A549 (cell line): ENCODE measurements at places on chromosomes 16 and 17. TPM values are rescaled to one million over a fixed set of nuclear protein-coding genes. Genes with fewer than 3 reads are reported as not detected.

DNA sequence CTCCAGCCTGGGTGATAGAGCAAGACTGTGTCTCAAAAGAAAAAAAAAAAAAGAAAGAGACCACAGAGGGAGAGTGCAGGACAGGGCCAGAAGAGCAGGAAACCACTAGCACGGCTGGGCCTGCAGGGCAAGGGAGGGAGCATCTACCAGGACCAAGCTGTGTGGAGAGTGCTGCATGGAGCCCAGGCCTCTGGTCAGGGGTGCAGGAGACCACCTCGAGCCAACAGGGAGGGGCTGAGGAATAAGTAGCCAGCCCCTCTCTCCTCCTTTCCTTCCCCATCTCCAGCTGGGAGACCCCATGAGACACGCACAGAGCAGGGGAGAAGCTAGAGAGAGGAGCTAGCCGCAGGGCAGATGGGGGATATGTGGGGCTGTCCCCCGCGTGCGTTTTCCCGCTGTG is 67.0 kb upstream of the DNAH17 start:
- DNase-seq = no peak

Gene TBX2
- polyA plus RNA-seq = 2.0 to 2.3 TPM (median 2.2 TPM) in 3 replicates

GRCh38 chr17:12566291-12566690 is 99.4 kb upstream of the MYOCD start:
- DNase-seq = no peak

Gene PRRT2
- 0.34 to 0.55 TPM (median 0.44 TPM) in 3 replicates for polyA plus RNA-seq

Gene KRTAP9-3
- polyA plus RNA-seq = not detected in 3 replicates

DNA sequence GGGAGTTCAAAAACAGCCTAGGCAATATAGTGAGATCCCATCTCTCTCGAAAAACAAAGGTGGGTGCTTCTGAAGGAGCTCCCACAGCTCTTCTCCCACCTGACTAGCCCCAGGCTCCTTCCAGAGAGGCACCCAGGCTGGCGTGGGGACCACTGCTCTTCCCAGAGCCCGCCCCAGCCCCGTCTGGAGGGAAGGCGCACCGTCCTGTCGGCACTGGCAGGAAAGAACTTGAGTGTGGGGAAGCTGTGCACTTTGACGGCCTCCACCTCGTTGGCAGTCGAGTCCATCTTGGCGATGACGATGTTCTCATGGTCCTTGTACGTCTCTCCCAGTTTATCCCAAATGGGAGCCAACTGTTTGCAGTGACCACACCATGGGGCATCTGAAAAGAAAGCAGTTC is 10.5 kb upstream of the PPP1R27 start:
- no peak for DNase-seq

DNA sequence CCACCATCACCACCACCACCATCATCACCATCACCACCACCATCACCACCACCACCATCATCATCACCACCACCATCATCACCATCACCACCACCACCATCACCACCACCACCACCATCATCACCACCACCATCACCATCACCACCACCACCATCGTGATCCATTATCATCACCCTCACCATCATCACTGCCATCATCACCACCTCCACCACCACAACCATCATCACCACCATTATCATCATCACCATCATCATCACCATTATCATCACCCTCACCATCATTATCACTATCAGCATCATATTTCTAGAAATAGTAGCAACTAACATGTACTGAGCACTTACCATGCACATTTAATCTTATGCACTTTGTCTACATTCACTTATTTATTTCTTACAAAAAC is 94.9 kb downstream of the C16orf95 start:
- no peak for DNase-seq

GRCh38 chr16:2001456-2002355 is 7.9 kb downstream of the ZNF598 start:
- DNase-seq = no peak

- DNase-seq = no peak
Observed at GRCh38 chr16:73220836-73221235, 172.9 kb upstream of the ZFHX3 start.
